ENCODE measurements at places on chromosomes 6 and 20.

GRCh38 chr6:1581120-1581991 is 28.4 kb upstream of the FOXC1 start:
- no peak for DNase-seq

DNA sequence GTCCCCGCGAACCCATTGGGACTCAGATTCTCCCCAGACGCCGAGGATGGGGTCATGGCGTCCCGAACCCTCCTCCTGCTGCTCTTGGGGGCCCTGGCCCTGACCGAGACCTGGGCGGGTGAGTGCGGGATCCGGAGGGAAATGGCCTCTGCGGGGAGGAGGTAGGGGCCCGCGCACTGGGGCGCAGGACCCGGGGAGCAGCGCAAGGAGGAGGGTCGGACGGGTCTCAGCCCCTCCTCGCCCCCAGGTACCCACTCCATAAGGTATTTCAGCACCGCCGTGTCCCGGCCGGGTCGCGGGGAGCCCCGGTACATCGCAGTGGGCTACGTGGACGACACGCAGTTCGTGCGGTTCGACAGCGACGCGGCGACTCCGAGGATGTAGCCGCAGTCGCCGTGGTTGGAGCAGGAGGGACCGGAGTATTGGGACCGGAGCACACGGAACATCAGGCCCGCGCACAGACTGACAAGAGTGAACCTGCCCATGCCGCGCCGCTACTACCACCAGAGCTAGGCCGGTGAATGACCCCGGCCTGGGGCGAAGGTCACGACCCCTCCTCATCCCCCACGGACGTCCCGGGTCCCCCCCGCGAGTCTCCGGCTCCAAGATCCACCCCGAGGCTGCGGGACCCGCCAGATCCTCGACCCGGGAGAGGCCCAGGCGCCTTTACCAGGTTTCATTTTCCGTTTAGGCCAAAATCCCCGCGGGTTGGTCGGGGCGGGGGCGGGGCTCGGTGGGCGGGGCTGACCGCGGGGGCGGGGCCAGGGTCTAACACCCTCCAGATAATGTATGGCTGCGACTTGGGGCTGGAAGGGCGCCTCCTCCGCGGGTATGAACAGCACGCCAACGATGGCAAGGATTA is 15.7 kb upstream of the HLA-A start:
- DNase-seq, result peak; percentile 65

GRCh38 chr6:25446830-25447569 is 167.8 kb downstream of the CARMIL1 start:
- DNase-seq, result no peak

DNA sequence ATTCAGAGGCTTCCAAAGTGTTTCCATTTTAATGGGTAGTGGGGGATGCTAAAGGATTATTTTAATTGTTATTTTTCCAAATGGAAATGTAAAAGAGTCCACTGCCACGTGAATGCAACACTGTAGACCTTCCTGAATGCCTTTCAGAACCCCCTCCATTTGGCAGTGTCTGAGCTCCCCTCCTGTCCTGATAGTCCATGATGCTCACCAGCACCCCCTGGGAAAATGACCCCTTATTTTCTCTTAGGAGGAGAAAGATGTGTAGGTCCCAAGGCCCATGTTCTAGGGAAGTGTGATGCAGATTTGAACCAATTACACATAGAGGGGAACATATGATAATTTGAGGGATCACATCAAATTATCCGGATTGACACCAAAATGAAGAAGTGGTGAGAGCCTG is 46.8 kb upstream of the SH3BGRL2 start:
- no peak for DNase-seq

DNA sequence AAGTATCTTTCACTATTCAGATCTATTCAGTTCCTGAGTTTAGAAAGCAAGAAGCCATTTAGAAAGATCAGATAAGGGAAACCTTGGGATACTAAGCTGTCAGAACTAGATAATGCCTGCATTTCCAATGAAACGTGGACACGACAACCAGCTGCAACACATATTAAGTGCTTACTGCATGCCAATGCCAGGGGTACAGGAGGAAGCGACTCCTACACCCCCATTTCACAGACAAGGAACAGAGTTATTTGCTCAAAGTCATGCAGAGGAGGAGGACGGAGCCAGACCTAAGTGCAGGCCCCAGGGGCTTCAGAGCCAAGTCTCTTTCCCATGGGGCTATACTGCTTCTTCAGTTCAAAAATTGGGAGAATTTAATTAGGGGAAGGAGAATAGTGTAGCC is 62.4 kb downstream of the PREX1 start:
- no peak for DNase-seq

GRCh38 chr6:132734694-132735236 is 20.9 kb upstream of the VNN1 start:
- no peak for DNase-seq

GRCh38 chr20:25207149-25207959 is 11.8 kb downstream of the ENTPD6 start:
- DNase-seq, result no peak

- DNase-seq, result no peak
These were observed 39.9 kb downstream of the SGK1 start for GRCh38 chr6:134278000-134278399.

DNA sequence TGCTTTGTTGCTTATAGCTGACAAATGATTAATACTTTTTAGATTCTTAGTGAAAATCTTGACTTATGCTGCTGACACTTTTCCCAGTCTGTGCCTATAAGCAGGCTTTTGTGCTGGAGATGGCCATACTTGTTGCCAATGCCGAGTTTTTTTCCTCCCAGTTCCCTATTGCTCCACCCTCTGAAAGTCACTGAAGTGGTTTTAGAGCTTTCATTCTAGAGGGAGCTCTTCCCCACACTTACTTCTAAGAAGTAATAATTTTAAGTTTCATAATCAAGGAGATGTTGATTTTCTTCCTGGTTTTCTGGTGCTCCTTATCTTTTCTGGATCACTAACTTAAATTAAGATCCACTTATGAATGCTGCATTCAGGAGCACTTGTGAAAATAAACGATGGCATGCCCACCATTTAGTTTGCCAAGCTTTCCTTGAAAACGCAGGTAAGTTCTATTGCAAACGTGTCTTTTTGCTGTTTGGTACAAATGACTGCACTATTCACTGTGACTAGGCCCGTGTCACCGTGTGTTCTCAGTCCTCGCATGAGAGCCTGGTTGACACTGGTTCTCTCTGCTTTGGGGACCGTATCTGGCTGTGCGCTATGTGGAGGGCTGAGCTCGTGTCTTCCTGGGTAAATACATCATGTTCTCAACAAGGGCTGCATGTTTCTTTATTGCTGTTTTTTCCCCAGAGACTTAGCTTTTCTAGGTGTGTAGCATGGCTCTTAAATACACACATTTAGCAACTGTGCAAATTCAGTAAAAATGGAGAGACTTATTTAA is 50.2 kb downstream of the GFRA4 start:
- DNase-seq, result no peak

DNA sequence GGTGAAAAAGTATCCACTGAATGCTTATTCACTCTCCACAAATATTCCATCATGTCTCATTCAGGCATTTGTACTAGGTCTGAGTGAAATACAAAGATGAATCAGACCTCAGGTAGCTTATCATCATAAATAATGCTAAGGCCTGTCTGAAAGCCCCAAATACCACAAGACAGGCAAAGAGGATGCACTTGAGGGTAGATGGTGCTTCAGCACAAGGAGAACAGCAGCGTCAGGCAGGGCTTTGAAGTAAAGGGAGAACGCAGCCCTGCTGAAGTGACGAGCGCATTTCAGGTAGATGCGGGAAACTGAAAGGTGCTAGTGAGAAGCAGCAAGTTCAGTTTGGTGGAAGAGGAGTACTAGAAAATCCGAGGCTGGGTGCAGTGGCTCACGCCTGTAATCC is 38.7 kb downstream of the MAP3K5 start:
- DNase-seq, result peak; percentile 56

- no peak for DNase-seq
These were observed 11.1 kb upstream of the EYA4 start for GRCh38 chr6:133230052-133230451.

DNA sequence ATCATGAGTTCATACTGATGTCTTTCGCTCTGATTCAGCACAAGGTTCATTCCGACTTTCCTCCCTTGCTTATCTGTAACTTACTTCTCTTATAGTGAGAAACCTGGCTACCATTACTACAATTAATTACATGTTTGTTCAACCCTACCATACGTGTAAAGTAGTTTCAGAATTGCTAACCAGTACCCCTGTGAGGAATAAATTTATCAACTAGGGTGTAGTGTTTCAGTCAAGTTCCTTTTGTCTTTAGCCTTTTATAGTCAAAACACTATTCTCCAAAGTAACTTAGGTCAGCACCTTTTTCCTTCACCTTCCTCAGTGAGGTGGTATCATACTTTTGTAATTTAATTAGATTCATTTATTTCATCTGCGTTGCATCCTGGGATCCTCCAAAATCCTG is 64.9 kb downstream of the MAP3K4 start:
- DNase-seq, result no peak

DNA sequence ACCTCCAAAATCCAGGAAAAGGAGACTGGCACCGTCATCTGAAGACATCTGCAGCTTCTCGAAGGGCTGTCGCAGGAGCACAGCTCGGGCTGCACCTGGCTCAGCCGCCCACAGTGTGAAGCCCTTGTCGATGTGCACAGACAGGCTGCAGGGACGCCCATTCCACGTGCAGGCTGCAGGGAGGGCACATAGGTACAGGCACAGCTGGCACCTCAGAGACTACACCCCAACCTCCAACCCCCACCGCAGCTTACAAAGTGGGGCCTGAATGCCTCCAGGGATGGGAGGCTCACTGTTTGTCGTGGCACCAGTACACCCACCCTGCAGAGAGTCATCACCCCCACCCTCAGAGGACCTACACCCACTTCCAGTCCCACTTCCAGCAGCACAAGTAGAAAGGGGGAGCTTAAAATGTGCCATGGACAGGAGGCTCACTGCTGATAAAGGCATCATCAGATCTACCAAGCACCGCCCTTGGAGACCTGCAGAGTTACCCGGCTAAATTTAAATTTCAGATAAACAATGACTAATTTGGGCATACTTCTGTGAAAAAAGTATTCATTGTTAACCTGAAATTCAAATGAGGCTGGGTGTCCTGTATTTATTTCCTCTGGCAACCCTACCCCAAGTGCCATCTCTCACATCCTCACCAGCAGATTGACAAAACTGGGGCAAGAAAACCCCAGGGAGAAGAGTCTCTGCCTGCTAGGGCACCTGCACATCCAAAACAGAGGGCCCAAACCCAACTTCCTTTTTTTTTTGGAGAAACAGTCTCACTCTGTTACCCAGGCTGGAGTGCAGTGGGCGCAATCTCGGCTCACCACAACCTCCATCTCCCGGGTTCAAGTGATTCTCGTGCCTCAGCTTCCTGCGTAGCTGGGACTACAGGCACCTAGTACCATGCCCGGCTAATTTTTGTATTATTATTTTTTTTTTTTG is 7.7 kb upstream of the CDK5RAP1 start:
- DNase-seq, result no peak

- DNase-seq, result no peak
These were observed 25.3 kb upstream of the CSNK2A1 start for GRCh38 chr20:568673-569415.

DNA sequence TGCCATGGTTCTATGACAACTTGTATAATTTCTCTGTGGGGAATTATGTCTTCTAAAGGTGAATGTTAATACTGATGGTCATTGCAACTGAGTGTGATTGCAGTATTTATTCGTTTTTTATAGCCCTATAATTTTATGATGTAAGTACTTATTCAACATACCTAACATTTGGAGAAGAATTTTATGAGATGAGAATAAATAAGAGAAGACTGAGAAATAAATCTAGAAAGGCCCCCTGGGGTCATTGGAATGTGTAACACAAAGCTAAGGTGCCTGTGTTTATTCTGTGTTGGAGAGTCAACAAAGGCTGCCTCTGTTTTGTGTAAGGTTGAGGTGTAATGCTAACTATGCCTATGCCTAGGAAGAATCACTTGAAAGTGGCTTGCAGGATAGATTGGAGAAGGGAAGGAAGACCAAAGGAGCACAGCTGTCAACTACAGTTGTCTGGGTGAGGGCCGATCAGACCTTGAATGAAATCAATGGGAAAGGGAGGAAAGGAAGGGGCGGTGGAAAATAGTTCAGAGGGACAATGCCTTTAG is 1076.7 kb downstream of the KIF16B start:
- DNase-seq, result no peak

GRCh38 chr20:19291024-19291817 is 78.8 kb downstream of the SLC24A3 start:
- no peak for DNase-seq

DNA sequence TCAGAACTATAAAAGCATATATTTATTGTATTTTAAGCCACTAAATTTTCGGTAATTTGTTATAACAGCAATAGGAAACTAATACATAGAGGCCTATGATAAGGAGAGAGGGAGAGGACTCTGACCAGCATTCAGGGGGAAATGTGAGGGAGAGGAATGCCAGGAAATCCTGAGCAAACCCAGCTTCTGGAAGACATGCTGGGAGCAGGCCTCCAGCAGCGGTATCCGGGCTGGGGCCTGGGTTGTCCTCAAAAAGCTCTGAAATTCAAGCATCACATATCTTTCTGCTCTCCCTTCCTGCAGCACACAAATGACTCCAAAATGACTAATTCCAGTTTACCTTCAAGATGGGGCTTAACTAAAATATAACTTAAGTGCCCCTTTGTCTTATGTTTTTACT is 33.4 kb upstream of the RIMS1 start:
- no peak for DNase-seq

GRCh38 chr20:32072168-32072750 is 20.2 kb downstream of the HCK start:
- DNase-seq, result no peak

DNA sequence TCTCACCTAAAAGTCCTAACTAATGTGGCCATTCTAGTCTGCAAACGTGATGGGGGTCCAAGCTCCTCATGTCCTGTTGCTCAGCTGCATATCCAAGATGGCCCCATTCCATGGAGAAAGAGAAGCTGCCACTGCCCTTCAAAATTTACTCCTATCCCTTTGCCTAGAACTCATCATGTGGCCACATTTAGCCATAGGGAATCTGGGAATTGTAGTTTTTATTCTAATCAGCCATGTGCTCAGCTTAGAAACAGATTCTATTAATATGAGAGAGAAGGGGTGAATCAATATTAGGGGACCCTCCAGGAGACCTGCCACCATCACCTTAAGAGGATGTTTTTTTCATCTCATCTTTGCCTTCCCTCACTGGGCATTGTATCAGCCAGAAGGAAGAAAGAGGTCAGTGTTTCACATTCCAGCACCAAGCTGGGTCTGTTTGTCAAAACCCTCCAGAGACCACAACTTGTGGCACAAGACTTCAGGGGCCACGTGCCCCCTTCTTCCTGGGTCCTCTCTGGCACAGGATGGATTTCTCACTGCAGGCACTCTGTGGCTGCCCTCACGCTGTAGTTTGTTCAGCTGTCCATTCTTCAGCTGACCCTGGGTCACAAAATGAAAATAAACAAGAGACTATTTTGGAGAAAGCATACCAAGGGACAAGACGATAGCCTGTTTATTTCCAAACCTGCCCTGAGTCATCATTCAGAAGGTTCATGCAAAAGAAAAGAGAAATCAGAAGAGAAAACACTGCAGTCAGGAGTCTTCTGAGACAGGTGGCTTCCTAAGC is 172.0 kb downstream of the EYA2 start:
- no peak for DNase-seq

DNA sequence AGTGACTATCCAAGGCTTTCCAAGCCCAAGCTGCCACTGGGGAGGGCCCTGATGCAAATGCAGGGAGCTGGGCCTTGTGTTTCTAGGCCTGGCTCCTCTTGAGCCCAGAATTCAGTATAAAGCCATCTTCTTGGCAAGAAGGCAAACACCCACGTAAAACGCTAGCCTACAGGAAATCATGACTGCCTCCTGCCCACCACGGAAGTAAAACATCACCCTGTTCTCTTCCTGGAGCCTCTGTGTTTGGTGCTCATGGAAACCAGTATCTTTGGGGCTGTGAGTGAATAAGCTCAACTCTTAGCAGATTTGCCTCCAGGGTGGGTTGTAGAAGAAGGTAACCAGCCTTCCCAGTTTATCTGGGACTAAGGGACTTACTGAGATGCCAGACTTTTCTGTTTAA is 271.0 kb downstream of the ZNF217 start:
- peak; percentile 31 for DNase-seq

Data from activated naive CD8-positive, alpha-beta T cell treated with anti-CD3 and anti-CD28 coated beads, Interleukin-2, amount 10 ng/mL, durations not matched to agents 7 days and 5 days (primary cell).